Activated CD4-positive, alpha-beta T cell treated with anti-CD3 and anti-CD28 coated beads, Interleukin-2, amount 10 ng/mL, durations not matched to agents 7 days and 5 days (primary cell): ENCODE measurements at places on chromosomes 2 and 18.

DNA sequence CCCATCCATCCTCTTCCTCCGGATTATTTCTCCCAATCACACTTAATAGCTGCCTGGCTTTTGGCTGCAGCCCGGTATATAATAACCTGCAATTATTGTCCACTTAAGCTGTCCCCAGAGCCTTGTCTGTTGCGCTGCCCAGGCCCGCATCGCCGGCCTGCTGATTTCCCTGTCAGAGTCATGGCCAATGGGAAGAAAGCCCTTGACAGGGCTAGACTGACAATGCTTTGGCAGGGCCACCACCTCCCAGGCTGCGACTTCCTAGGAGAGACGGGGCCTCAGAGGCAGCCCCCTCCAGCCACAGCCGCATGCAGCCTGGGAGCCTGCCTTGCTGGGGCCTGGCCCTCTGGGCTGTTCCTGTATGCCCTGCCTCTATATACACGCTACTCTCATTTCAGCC, 10.0 kb upstream of the CELF4 start:
- no peak for DNase-seq

DNA sequence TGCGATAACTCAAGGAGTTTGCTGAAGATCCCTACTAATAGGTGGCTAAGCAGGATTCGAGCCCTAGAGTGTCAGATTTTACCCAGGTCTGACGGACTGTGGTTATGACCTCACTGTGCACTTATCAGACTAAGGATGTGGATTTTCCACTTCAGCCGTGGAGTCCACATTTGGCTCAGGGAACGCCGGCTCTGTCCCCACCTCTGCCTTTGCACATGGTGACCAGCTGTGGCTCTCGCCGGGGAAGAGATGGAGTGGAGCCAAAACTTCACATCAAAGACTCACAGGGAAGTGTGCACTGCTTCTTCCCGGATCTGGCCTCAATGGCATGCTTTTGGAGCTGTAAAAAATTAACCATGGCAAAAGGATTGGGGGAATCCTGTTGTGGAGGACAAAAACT, 249.3 kb upstream of the APCDD1 start:
- no peak for DNase-seq

GRCh38 chr2:34115076-34115475, 516.0 kb upstream of the FAM98A start:
- no peak for DNase-seq

DNA sequence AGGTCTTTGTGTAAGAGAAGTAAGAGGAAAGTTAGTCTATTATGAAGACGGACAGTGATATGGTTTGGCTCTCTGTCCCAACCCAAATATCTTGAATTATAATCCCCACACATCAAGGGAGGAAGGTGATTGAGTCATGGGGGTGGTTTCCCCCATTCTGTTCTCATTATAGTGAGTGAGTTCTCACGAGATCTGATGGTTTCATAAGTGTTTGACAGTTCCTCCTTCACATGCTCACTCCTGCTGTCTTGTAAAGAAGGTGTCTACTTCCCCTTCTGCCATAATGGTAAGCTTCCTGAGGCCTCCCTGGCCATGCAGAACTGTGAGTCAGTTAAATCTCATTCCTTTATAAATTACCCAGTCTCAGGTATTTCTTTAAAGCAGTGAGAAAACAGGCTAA, 67.6 kb downstream of the NEURL3 start:
- DNase-seq, result no peak

GRCh38 chr2:216960671-216961268, 100.9 kb upstream of the TNP1 start:
- DNase-seq, result no peak

DNA sequence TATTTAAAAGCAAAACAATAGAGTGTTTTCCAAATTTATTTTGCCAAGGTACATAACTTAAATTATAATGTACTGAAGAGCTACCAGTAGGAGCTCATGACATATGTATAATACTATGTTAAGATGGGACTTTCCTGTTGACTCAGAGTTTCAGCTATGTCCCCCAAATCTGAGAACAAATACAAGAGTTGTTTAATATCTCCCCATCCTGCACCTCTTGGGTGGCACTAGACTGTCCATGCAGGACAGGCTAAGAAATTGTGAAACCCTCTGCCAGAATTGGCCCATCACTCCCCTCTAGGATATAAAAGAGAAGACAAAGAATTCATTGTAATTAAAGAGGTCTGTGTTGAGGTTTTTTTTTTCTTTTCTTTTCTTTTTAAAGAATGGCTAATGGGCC, 21.7 kb upstream of the CTAGE1 start:
- DNase-seq, result no peak
